ENCODE measurements at places on chromosomes 13 and 19.

GRCh38 chr19:756236-756635 is 5.3 kb downstream of the MISP start:
- no peak for DNase-seq

DNA sequence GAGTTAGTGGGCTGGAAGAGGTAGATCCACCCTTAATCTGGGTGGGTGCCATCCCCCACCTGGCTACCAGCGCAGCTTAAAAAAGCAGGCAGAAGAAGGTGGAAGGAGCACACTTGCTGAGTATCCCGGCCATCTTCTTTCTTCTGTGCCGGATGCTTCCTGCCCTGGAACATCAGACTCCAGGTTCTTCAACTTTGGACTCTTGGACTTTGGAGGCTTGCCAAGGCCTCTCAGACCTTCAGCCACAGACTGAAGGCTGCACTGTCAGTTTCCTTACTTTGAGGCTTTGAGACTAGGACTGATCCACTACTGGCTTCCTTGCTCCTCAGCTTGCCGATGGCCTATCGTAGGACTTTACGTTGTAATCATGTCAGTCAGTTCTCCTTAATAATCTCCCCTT is 127.6 kb upstream of the GPC6 start:
- DNase-seq, result no peak

DNA sequence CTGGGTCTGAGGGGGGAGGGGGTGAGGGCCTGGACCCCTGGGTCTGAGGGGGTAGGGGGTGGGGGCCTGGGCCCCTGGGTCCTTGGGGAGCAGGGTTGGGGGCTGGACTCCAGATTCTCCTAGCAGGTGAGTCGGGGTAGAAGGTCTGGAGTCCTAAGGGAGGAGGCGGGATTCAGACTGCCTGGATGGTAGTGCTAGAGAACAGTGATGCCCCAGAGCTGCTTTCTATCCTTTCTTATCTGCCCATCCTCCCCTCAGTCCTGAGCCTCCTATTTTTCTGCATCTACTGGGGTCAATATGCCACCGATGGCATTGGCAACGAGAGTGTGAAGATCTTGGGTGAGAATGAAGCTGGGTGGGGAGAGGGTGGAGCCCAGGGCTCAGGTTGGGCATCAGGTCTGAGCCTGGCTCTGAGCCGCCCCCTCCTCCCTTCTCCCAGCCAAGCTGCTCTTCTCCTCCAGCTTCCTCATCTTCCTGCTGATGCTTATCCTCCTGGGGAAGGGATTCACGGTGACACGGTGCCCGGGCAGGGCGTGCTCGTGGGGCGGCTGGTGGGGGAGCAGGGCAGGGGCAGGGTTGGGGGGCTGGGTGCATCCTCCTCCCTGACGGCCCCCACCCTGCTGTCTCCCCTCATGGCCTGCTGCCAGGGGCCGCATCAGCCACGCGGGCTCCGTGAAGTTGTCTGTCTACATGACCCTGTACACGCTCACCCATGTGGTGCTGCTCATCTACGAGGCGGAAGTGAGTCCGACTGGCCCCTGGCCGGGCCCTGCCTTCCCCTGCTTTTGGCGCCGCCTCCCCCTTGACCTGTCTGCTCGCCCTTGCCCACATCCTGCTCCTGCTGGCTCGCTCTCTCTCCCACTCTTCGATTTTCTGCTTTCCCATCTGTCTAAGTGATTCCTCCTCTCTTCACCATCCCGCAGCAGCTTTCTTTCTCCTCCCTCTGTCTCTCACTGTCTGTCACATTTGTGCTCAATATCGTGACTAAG is 3.4 kb downstream of the TMEM145 start:
- no peak for DNase-seq

- no peak for DNase-seq
Observed at GRCh38 chr13:100490692-100491091, 97.9 kb downstream of the GGACT start.

DNA sequence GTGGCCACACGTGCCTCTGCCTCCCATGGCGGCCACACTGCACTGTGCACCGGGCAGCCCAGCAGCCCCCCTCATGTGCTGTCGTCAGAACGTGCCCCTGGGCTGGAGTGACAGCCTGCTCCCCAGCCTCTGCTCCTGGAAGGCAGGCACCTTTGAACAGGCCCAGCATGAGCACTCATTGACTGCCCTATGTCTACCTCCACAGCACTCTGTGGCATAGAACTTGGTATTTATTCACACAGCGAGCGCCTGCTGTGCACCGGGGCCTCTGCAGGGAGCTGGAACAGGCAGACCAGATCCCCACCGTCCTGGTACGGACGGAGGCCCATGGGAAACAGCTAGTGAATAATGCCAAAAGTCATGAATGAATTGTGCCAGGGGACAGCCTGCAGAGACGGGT is 53.7 kb downstream of the DPF1 start:
- no peak for DNase-seq

DNA sequence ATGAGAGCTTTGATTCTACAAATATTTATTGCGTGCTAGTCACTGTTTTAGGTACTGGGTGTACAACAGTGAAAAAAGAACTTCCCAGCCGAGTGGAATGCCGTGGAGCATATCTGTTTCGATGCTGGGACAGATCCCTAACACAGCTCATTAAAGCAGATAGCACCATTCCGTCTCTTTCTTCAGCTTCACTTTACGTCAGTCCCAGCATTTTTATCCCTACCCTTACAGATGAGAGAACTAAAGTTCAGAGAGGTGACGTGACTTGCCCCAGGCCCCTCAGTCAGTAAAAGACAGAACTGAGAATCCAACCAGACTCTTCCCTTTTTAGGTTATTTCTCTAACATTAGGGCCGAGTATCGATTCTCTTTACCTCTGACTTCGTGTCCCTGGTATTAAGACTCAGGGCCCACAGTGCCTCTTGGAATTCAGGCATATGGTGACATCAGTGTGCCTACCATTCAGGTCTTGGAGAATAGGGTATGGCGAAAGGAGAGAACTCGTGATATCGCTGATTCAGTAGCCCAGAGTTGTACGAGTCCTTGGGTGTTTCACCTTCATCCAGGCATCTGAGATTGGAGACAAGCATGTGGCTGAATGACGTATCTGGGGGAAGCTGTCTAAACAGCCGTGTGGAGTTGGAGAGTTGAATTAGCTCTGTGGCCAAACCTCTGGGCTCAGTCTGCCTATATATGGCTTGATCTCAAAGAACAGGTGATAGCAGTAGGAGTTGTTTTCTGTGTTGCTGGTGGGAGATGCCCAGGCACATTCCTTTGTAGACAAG is 27.1 kb downstream of the ACTN4 start:
- no peak for DNase-seq

DNA sequence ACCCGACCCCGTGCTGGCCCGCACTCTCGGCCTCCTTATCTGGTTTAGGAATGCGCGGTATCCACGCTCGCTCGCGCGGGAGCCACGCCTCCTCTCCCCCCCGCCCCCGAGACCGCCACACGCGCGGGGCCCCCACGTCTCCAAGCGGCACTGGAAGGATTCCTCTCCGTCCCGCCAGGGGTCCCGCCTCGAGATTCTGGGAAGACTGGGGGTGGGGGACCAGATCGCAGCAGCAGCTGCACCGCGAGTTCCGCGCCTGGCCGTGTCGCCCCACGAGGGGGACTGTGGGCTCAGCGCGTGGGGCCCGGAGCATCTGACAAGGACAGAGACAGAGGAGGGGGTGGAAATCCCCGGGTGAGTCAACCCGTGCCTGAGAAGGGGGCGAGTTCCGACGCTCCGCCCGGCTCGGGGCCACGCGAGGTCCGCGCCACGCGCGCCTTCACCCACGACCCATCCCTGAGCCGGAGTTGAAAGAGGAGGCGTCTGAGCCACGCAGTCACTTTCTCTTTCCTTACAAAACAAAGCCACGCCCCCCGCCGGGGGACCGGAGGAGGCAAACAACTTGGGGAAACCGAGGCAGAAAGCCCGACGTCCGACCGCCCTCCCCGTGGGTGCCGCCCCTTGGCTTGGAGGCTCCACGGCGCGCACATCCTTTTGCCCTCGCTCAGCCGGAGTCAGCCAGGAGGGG is 814 bp downstream of the S1PR2 start:
- peak; percentile 41 for DNase-seq

DNA sequence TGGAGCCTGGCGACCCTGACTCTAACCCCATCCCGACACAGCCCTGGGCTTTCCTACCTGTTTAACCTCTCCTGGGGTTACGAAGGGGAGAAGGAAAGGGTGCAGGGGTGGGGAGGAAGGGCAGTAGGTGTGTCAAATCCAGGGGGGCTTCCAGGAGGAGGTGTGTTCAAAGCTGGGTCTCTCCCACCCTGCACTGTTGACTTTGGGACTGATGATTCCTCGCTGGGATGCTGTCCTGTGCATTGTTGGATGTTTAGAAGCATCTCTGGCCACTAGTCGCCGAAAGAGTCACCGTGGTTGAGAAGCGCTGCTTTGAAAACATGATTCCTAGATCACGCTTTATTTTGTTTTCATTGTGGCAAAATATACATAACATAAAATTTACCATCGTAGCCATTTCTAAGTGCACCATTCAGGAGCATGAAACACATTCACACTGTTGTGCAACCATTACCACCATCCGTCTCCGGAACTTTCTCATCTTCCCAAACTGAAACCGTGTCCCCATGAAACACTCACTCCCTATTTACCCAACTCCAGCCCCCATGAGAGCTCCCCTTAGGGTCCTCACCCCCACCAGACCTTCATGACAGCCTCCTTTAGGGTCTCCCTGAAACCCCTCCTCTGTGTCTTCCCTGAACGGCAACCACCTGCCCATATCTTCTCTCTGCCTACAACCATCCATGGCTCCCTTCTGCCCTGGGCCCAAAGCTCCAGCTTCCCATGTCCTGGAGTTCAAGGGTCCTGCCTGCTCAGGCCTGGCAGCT is 4.4 kb upstream of the FCER2 start:
- no peak for DNase-seq

DNA sequence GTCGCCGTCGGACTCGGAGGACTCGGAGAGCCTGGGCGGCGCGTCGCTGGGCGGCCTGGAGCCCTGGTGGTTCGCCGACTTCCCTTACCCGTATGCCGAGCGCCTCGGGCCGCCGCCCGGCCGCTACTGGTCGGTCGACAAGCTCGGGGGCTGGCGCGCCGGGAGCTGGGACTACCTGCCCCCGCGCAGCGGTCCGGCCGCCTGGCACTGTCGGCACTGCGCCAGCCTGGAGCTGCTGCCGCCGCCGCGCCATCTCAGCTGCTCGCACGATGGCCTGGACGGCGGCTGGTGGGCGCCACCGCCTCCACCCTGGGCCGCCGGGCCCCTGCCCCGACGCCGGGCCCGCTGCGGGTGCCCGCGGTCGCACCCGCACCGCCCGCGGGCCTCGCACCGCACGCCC is 2.5 kb upstream of the GRWD1 start:
- DNase-seq, result no peak

- DNase-seq, result no peak
Observed at GRCh38 chr19:14096272-14096992, 5.9 kb upstream of the SAMD1 start.

DNA sequence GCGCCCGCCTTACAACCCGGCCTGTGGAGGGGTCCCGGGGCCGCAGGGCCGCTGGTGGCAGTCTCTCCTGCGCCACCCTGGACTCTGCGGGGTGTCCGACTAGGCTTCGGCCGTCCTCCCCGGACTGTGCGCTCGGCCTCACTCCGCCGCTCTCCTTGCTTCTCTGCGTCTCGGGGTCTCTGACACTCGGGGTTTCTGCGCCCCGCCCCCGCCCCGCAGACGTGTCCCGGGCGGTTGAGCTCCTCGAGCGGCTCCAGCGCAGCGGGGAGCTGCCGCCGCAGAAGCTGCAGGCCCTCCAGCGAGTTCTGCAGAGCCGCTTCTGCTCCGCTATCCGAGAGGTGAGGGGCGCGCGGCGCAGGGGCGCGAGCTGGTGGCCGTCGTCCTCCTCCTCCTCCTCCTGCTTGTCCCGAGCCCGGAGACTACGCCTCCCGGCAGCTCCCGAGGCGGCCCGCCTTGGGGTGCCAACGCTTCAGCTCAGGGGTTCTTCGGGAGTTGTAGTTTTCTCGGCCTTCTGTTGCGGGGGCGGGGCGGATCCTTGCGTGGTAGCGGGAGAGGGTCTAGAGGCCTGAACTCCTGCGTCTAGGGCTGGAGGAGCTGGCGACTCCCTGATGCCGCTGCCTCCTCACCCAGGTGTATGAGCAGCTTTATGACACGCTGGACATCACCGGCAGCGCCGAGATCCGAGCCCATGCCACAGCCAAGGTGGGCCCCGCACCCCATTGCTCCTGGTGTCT is 627 bp downstream of the LIN7B start:
- peak; percentile 33 for DNase-seq

GRCh38 chr13:23811366-23812062 is 77.7 kb downstream of the MIPEP start:
- DNase-seq, result no peak

DNA sequence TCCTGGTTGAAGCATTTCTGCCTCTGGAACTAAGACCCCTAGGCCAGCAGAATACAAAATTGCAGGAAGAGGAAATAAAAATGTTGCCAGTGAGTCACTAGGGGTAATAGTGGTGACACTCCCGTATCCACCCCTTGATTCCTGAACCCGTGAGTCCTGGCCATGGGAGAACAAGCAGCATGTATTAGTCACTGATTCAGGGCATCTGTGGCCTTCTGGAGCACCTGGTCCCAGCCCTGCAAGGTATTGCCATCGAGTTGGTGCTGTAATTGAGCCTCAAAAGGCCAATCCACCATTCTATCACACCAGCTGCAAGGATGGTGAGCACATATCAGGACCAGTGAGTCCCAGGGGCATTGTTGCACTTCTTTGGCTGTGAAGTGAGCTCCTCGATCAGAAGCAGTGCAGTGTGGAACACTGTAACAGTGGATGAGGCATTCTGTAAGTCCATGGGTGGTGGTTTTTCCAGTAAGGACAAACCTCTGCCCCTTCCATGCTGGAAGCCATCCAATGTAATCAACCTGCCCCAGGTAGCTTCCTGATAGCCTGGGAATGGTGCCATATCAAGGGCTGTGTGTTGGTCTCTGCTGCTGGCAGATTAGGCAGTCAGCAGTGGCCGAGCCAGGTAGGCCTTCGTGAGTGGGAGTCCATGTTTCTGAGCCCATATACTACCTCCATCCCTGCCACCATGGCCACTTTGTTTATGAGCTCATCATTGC is 39.6 kb downstream of the C1QTNF9 start:
- DNase-seq, result no peak

GRCh38 chr13:37097076-37097475 is 8.4 kb downstream of the CSNK1A1L start:
- no peak for DNase-seq

DNA sequence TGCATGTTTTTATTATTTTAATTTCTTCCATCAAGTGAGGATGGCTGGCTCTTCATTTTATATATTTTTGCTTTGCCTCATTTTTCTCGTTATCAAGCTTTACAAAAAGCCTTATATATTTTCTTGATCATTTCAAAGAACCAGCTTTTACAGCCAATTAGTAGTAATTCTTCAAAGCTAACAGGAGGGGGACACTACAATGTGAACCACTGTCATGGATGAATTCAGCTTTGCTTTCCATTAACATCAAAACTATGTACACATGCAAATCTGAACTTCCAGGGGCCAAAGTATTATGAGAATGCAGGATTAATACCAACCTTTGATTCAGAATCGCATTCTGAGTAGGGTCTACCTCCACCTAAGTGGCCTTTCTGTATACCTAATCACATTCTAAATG is 11.1 kb downstream of the UQCRFS1 start:
- no peak for DNase-seq

DNA sequence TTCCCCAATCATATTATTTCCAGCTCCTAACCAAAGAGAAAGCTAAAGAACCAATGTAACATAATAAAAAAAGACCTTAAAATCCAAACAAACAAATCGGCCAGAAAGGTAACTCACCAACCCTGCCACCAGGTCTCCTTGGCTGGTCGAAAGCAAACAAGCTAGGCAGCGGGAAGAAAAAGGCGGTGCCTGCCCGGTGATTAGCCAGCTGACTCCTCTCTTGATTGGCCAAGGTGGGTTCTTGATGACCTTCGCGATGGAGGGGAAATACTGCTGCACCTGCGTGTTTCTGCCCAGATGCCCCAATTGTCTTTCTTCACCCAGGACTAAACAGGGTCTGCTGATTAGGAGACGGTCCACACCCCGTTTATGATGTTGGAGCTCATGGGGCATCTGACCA is at the start of gene NLRP11:
Gene NLRP11 (minus strand): TSS at position 154 of the 400 bp plus-strand sequence. CDS start 13,825 bp downstream, outside the sequence.
- DNase-seq, result no peak

All from T-helper 2 cell (primary cell).